Liver (tissue), 10 donors: ENCODE measurements at places on chromosomes 5 and 9. TPM values are rescaled to one million over a fixed set of nuclear protein-coding genes. Genes with fewer than 3 reads are reported as not detected.
A peak's percentile ranks its signal among the peaks of the same experiment; 100 is the strongest.

DNA sequence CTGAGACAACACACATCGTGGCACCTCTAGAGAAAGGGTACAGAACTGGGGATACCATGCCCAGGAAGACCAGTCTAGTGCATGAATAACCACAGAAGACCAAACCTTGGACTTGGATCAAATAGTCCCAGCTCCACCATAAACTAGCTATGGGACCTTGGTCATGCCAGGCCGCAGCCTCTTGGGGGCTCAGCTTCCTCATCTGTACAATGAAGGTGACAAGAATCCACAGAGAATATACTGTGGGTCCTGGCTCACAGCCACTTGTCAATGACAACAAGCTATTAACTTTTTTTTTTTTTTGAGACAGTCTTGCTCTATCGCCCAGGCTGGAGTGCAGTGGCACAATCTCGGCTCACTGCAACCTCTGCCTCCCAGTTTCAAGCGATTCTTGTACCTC is 3.9 kb downstream of the KYAT1 start:
- H3K27ac ChIP-seq, result peak overlapping the region; percentile 81
- no peaks in the 10 kb centered on the region for H3K36me3 ChIP-seq
- peaks cover 41% of the 10 kb centered on the region for H3K4me1 ChIP-seq
- H3K27me3 ChIP-seq, result no peaks in the 10 kb centered on the region

DNA sequence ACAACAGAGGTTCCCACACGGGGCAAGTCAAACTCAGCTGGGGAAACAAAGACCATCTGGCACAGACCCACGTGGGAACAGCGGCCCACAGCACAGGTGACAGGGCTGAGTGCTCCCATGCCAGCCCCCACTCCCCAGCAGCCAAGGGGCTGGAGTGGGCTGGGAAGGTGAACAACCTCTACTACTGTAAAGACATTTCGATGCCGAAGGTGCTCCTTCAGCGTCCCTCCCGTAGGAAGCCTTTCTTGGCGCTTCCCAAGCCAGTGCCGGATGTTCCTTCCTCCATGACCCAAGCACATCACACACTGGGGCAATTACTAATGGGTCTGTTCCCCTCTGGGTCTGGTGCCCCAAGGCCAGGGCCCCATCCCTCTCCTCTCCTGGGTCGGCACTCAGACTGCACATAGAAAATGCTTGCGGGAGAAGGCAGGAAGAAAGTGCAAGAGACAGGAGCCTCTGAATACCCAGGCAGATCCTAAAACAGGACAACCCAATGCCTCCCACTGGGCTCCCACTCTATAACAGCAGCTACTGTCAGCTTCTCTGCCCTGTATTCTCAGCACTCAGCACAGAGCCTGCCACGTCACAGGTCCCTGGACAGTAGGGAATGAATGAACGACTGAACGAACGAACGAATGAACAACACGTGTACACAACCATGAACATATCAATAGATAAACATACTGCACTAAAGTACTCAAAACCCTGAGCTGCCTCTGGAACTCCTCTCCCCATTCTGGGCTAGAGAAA is 77.0 kb upstream of the LRRTM2 start:
- no peak overlapping the region for H3K4me3 ChIP-seq
- no peak for DNase-seq
- H3K27ac ChIP-seq, result no peak overlapping the region
- peaks cover 7% of the 10 kb centered on the region for H3K36me3 ChIP-seq

GRCh38 chr5:79806741-79807140 is 117.1 kb downstream of the CMYA5 start:
- no peak for DNase-seq
- no peaks in the 10 kb centered on the region for H3K4me1 ChIP-seq
- no peaks in the 10 kb centered on the region for H3K27me3 ChIP-seq
- H3K27ac ChIP-seq, result no peak overlapping the region

GRCh38 chr5:35331956-35332950 is 102.0 kb upstream of the PRLR start:
- no peaks in the 10 kb centered on the region for H3K36me3 ChIP-seq
- H3K4me3 ChIP-seq, result no peak overlapping the region
- DNase-seq, result no peak
- no peaks in the 10 kb centered on the region for H3K27me3 ChIP-seq

Gene SMU1
- total RNA-seq, result 12.3 TPM

Gene C9orf50
- not detected for total RNA-seq
